Stimulated activated naive CD8-positive, alpha-beta T cell treated with anti-CD3 and anti-CD28 coated beads, Interleukin-15, Interleukin-2, amounts not matched to agents 100 U/mL and 50 U/mL, for 24 hours (primary cell): ENCODE measurements at places on chromosomes 1 and 21.

DNA sequence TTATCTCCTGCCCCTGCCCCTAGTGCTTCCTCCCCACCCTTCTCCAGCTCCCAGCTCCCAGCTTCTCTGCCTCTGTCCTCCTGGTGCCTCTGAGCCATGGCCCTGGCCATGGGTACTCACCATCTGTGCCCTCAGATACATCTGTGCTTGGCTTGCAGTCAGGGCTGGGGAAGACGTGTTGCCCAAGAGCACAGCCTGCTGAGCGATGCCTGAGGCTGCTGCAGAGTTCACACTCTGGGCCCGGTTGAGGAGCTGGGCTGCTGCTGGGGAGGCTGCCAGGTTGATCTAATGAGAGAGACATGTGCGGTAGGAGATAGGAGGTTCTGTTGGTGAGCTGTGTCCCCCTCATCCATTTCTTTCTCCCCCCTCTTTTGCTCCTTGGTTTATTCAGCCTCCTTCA is 49.4 kb upstream of the A3GALT2 start:
- no peak for DNase-seq

DNA sequence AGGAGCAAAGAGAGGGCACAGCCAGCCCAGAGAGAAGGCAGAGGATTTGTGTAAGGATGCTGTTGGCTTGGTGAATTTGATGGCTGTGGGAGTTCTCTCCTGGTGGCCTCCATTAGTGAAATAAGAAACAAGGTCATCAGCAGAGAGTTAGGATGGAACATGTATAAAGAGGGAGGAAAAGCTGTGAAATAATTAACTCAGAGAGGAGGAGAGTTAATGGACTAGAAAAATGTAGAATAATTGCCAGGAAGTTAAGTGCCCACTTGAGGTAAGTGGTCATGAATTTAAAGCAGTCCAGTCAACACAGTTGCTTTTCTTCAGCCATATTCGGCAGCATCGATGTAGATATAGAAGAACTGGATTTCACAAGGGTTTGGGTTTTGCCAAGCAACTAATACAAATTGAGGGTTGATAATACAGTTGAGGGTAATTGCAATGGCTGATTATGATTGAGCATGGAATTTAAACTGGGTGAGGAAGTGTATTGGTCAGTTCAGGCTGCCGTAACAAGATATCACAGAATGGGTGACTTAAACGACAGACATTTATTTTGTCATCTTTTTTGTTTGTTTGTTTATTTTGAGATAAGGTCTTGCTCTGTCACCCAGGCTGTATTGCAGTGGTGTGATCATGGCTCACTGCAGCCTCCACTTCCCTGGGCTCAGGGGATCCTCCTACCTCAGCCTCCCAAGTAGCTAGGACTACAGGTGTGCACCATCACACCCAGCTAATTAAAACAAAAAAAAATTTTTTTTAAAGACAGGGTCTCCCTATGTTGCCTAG is 31.7 kb upstream of the KLF17 start:
- DNase-seq: no peak

- DNase-seq: peak; percentile 23
Observed at GRCh38 chr1:180230791-180231505, 884 bp downstream of the LHX4 start.

- no peak for DNase-seq
Observed at GRCh38 chr1:64836802-64837201, 91.9 kb downstream of the RAVER2 start.

- no peak for DNase-seq
Observed at GRCh38 chr1:1178794-1179331, 5.2 kb downstream of the TTLL10 start.
